Natural killer cell (primary cell): ENCODE measurements at places on chromosomes 7 and 10.

DNA sequence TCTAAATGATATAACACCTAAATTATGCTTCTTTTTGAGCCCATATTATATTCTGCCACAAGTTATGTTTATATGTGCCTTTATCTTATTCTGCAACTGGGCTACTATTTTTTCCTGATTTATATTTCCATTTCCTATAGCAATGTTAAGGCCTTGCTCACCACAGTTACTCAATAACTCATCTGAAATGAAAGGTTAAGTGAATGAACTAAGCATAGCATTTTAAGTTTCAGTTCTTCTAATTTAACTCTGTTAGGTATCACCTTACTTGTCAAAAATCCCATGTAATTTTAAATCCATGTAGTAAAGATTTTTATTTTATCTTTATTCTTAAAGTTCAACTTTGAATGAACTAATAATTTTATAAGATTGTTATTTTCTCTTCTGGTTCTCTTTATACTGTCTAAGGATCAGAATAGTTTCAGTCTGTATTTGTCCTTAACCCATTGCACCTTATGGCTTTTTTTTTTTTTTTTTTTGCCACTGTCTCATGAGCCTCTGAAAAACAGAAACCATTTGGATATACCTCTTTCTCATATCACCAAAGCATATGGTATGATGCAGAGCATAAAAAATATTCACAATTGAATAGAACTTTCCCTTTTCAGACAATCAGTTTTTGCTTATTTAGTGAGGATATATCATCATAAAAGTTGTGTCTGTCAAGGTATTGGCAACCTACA, 301.8 kb upstream of the ZWINT start:
- no peaks in the 10 kb centered on the region for H3K4me1 ChIP-seq
- no peak overlapping the region for H3K27ac ChIP-seq
- no peak overlapping the region for H3K4me3 ChIP-seq
- H3K27me3 ChIP-seq = no peaks in the 10 kb centered on the region

DNA sequence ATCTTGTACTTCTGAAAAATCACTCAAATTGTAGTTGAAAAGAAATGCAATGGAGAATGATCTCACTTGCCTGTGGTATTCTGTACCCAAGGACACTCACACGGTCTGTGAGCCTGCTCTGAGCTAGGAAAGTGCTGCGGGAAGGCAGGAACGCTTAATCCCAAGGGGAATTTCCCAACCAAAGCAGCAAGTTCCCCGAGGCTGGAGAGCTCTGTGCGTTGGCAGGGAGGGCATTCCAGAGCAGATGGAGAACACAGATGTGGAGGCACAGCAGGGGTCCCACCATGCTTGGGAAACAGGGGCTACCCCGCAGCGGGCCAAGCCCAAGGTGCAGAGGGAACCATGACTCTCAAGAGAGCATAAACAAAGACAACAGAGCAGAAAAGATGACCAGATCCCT, 13.6 kb downstream of the SVIL start:
- H3K36me3 ChIP-seq = no peaks in the 10 kb centered on the region
- DNase-seq = no peak
- peaks cover 3% of the 10 kb centered on the region for H3K4me1 ChIP-seq
- H3K27ac ChIP-seq = no peak overlapping the region

DNA sequence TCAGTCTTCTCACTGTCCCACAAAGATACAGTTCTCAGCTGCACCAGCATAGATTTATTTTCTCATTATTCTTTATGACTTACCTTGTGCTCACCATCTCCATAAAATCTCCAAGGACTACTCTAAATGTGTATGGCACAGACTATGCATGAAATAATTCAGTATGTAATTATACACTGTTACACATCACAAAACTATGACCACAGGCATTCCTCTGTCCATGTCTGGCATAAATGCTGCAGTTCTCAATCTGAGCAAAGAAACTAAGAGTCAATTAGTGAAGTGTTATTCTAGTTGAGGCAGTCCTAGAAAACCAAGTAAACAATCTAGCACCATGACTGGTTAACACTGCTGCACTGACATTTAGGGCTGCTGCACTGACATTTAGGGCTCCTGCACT, 2.7 kb downstream of the CYCS start:
- no peak overlapping the region for H3K27ac ChIP-seq
- no peak for DNase-seq

DNA sequence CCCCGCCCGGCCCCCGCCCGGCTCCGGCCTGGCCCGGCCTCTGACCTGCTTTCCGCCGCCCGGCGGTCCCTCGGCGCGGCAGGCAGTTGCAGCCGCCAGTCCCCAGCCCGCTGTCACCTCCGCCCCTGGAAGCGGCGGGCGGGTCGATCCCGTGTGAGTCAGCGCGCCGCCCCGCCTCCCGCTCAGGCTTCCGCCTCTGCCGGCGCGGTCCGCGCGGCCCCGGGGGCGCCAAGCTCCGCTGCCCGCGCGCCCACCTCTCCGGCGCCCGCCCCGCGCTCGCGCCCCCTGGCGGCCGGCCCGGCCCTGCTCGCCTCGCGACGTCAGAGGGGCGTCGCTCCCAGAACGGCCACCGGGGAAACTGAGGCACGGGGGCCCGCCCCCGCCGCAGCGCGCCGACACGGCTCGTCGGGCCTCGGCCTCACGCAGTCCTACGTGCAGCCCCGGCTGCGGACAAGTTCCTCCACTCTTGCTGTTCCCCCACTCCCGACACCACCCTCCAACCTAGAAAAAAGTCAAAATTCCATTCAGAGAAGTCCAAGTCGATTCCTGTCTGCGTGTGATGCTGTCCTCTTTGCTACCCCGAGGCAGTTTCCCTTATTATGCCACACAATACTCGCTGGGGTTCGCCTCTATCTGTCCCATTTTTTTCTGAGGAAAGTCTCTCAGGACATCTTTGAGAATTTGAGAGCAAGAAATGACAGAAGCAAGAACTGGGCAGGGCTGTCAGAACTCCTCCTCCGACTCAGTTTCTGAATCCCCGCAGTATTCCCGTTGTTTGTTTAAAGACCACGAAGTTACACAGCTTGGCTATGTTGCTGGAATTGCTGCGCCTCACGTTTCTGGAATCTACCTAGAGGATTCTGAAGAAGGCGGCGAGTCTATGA, at the start of gene DNMBP:
DNMBP (minus strand) TSS at position 155 of the 884 bp plus-strand sequence. CDS start 37,823 bp downstream, outside the sequence.
- H3K27me3 ChIP-seq = no peaks in the 10 kb centered on the region
- peak; percentile 86 for DNase-seq
- peaks cover 11% of the 10 kb centered on the region for H3K4me1 ChIP-seq

DNA sequence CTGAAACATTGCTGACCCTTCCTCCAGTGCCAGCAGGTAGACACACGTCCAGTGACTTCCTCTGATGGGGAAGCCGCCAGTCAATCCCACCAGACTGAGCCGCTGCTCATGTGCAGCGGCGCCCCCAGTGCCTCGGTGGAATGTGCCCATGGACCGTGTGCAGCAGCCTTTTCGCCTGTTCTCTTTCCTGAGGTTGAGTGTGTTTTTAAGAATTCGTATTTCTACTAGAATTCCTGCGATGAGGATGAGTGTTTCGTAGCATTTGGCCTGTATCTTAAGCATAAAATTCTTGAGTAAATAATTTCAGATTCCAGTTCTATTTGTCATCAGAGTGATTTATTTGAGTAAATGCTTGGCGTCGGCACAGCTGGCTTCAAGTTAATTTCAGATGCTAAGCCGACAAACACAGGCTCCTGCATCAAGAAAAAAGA, 35.4 kb downstream of the BNIP3 start:
- no peaks in the 10 kb centered on the region for H3K27me3 ChIP-seq

- H3K4me3 ChIP-seq = no peak overlapping the region
- no peak for DNase-seq
- H3K27me3 ChIP-seq = no peaks in the 10 kb centered on the region
- peaks cover 36% of the 10 kb centered on the region for H3K36me3 ChIP-seq
- H3K27ac ChIP-seq = no peak overlapping the region
- H3K4me1 ChIP-seq = peaks cover 27% of the 10 kb centered on the region
Measured at GRCh38 chr7:104998040-104998752, 15.8 kb upstream of the KMT2E start.

GRCh38 chr10:58859526-58859925, 316.9 kb upstream of the PHYHIPL start:
- no peak overlapping the region for H3K27ac ChIP-seq
- H3K27me3 ChIP-seq = no peaks in the 10 kb centered on the region
- no peak overlapping the region for H3K4me3 ChIP-seq
- no peak for DNase-seq
- H3K4me1 ChIP-seq = no peaks in the 10 kb centered on the region
- no peaks in the 10 kb centered on the region for H3K36me3 ChIP-seq

- H3K27me3 ChIP-seq = peaks cover 4% of the 10 kb centered on the region
- no peak overlapping the region for H3K4me3 ChIP-seq
- no peaks in the 10 kb centered on the region for H3K36me3 ChIP-seq
- H3K4me1 ChIP-seq = peaks cover 33% of the 10 kb centered on the region
- peak overlapping the region; percentile 2 for H3K27ac ChIP-seq
- no peak for DNase-seq
Measured at GRCh38 chr7:130149281-130150139, 55.7 kb downstream of the TMEM209 start.

DNA sequence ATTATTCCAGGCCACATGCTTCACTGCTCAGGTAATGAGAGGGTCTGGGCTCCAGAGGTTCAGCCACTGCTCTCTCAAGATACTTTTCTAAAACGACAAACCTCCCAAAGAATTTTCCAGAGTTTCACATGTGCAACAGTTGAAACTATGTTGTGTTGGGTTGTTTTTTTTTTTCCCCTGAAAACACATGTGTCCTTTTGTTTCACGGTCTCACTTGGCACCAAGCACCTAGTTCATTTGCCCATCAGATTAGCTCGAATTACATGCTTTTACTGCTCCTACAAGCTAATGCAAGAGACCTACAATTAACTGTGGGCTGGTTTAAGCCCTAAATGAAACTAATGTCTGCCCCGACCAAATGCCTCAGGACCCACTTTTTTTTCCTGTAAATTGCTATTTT, 313.3 kb downstream of the FGFR2 start:
- no peaks in the 10 kb centered on the region for H3K36me3 ChIP-seq
- no peak for DNase-seq
- no peak overlapping the region for H3K27ac ChIP-seq
- H3K4me3 ChIP-seq = no peak overlapping the region
- no peaks in the 10 kb centered on the region for H3K4me1 ChIP-seq

DNA sequence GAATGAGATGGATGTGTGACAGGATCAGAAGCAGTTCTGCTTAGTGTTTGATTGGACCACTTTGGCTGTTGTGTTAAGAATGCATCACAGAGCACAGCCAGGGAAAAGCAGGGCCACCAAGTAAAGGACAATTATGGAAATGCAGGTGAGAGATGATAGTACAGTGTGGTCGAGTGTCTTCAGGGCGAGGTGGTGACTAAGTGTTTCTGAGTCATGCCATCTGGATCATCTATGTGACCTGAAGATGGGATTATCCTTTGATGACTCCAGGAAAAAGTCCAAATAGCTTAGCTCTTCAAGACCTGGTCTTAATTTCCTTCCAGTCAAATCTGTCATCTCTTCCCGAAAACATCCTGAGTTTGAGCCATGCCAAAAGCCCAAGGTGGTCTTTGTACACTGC, 523.2 kb upstream of the IGFBP3 start:
- H3K4me3 ChIP-seq = no peak overlapping the region
- H3K36me3 ChIP-seq = no peaks in the 10 kb centered on the region
- H3K27ac ChIP-seq = no peak overlapping the region
- H3K4me1 ChIP-seq = no peaks in the 10 kb centered on the region
- H3K27me3 ChIP-seq = no peaks in the 10 kb centered on the region
- DNase-seq = no peak

DNA sequence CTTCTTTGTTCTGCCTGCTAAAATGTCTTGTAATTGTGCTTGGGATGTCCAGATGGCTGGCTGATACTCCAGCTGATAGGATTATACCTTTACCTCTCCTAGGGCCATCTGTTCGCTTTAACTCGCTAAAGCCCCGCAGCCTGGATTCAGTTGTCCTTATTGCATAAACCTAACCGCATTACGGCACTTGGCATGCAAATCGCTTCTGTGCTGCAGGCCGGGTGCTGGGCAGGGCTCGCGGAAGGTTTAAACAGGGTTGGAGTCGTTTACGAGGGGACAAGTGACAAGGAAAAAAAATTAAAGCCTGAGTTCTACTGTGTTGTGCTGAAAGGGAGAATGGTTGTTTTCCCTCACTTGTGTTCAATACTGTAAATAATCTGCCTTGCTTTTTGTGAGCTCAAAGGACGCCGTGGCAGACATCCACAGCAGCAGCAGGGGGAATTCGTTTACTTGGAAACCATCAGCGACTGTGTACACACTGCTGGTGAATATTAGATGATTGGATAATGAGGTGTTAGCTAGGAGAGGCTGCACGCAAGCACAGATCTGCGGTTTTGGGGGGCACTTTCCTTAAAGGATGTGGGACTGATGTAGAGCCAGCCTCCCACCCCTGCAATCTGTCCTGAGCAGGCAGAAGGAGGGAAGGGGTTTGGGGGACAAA, 93.0 kb downstream of the EBF3 start:
- H3K27me3 ChIP-seq = no peaks in the 10 kb centered on the region
- no peak overlapping the region for H3K27ac ChIP-seq
- H3K4me1 ChIP-seq = peaks cover 6% of the 10 kb centered on the region
- DNase-seq = no peak
- H3K4me3 ChIP-seq = no peak overlapping the region
